ENCODE measurements at places on chromosomes 7 and 10.

DNA sequence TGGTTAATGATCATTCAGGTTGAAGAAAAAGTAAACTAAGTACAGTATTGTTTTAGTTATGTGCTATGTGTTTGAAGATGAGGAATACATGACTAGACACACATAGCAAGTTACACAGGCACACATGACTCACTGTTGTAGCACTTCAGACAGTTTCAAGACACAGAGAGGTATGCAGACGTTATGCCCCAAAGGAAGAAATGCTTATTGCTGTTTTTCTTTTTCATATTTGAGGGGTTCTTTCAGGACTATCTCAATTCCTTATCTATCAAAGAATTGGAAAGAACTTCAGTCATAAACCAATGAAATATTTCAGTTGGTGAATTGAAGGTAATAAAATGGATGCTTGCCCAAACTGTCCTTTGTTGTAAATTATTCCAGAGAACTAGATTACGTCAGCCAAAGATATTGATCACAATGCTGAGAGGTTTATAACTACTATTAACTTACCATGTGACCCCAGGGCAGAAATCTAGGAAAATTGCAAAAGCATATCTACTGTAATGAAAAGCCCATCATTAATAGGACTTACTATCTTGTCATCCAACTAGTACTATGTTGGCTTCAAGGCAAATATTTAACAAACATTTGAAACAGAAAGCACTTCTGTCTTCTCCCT lies 61.2 kb upstream of the CAPZA2 start:
- DNase-seq: no peak

GRCh38 chr7:47405921-47406800 lies 175.8 kb downstream of the TNS3 start:
- no peak for DNase-seq

- DNase-seq: no peak
These were observed 46.1 kb downstream of the MAGI2 start for GRCh38 chr7:79407351-79407750.

DNA sequence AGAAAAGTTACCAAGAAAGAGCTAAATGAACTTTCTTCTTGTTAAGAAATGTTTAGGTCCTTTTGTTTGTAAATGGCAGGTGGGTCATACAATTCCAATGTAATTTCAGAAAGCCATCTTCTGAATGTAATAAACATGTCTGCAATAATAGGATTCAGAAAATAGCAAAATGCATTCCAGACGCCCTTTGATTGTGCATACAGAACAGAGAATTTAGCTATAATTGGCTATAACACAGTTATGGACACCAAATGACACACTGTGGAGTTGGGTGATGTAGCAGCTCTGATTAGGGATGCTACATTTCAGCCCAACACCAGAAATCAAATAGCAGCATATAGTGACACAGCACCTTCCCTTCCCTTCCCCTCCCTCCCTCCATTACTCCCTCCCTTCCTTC lies 240.8 kb downstream of the SNX10 start:
- no peak for DNase-seq

GRCh38 chr10:132373241-132373955 lies 23.6 kb upstream of the PWWP2B start:
- DNase-seq: no peak

- no peak for DNase-seq
These were observed 489.2 kb downstream of the PTPRN2 start for GRCh38 chr7:158098125-158099030.

DNA sequence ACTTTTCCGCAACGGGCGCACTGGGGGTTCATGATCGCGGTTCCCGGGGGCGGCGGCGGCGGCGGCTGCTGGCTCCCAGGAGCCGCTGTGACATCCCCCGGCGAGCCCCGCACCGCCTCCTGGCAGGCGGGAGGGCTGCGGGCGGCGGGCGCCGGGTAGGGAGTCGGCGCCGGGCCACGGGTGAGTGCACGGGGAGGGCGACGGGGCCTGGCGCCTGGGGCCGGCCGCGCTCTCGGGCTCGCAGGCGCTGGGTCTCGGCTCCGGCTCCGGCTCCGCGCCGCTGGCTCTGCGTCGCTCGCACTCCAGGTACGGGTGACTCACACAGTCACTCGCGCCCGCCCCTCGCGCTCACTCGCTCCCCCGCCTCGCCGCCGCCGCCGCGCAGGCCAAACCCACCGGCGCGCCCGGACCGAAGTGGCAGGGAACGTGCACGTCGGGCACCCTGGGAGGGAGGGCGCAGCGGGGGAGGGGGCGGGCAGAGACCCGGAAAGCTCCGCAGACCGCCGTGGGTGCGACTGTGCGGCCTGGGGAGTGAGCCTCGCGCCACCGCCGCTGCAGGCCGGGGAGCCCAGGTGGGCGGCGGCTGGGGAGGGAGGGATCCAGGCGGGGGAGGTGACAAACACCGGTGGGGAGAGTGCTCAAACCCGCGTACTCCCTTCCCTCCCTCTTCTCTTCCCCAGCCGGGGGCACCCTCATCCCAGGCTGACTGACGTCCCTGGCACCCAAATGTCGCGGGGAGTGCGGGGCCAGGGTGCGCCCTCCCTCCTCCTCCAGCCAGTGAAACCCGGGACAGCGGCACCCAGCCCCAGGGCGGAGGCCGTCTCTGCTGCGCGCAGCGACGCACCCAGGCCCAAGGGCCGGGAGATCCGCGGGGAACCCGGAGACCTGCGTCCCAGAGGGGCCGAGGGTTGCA lies 276.9 kb upstream of the NEBL start:
- DNase-seq: no peak

DNA sequence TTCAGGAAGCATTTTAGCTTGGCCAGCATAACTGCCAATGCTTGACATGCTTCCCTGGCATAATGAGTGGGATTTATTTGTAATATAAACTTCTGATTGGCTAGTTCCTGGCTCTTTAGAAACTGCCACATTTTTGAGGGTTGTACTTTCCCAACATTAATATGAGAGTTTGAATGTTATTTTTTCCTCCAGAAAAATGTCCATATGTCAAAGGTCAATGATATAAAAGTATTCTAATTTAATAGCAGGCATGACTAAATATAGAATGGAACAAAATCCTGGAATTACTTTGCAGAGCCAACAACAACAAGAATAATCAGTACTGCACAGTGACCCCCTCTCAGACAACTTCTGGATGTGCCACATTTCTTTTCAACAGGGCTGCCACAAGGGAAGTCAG lies 352.6 kb downstream of the PRPF18 start:
- no peak for DNase-seq

DNA sequence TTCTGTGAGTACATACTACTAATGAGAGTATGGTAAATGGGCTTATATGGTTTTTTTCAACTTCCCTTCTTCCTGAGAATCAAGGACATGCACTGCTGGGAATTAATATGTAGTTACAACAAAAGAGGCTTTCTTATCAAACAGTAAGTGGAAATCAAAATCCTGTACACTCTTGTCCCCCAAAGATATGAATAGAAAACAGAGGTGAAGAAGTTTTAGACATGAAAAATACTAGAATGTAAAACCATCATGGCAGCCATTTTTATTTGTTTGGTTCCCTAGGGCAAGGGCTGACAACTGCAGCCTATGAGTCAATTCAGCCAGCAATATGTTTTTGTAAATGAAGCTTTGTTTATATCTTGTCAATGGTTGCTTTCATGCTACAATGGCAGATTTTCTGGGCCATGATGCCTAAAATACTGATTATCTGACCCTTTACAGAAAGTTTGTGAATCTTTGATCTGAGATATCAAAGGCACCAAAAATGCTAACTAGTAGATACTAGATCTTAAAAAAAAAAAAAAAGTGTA lies 422.4 kb downstream of the PARD3 start:
- no peak for DNase-seq

DNA sequence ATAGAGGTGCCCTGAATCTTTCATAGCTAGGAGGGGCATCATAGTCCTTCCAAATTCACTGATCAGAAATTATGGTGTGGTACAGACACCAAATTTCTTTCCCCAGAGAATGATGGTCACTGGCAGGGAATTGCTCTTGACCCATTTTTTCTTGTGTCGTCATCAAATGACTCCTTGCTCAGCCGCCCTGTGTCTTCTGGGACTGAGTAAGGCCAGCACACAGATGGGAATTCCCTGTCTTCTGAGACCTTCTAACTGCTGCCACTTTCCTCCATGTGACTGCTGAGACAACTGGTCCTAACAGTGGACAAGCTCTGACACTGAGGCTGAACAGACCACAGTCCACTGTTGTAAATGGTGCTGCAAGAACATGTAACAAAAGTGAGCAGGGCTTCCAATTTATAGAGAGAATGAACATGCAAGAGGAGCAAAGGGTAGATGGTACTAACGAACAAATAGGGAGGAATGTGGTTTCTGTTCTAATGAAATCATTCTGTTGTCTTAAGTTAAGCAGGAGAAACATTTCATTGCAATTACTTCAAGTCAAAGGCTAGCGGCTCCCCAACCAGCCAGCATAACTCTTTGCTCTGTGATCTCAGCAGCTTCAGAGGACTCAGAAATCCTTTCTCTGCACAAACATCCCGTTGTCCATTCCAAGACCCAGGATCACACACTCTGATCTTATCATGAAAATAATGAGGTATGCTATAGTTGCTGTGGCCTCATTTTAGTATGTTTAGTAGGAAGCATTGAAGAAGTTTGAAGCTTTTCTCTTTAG lies 235.9 kb upstream of the PRSS1 start:
- no peak for DNase-seq

DNA sequence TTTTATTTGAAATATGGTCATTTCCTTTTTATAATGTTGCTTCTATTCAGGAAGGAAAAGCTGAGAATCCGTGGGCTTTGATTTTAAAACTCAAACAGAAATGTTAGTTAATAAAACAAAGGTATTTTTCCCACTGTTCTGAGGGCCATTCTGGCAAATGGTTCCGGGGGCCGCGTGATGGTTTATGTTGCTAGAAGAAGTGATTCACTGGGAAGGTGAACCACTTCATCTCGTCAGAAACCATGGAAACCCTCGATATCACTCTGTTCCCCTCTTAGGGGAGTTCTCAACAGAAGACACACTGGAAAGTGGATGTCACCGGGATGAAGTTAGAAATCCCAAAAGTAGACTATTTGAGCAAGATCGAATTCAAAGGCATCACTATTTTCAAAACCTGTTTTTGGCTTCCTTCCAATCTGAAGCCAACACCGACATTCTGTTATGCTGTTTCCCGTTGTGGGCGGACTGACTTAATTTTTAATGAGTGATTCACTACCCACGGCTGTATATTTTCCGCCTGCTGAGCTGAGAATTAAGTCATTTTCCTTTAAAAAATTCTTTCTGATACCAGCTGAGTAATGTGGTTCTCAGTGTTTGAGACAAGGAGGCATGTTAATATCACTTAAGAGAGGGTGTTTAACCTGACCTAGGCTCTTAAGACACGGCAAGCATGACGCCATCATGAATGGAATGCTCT lies 84.1 kb downstream of the PTPRE start:
- DNase-seq: peak; percentile 89

DNA sequence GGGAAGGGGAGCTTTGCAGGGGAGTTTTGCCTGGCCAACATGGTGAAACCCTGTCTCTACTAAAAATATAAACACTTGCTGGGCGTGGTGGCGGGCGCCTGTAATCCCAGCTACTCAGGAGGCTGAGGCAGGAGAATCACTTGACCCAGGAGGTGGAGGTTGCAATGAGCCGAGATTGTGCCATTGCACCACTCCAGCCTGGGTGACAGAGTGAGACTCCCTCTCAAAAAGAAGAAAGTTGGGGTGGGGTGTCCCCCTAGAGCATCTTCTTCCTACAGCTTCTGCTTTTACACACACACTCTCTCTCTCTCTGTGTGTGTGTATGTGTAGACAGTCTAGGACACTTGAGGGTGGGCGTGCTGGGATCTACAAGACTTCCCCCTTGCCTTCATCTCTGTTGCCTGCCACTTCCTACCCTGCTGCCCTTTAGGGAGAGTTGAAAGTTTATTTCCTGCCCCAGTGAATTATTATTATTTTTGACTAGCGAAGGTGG lies 21.7 kb downstream of the PLAU start:
- DNase-seq: no peak

DNA sequence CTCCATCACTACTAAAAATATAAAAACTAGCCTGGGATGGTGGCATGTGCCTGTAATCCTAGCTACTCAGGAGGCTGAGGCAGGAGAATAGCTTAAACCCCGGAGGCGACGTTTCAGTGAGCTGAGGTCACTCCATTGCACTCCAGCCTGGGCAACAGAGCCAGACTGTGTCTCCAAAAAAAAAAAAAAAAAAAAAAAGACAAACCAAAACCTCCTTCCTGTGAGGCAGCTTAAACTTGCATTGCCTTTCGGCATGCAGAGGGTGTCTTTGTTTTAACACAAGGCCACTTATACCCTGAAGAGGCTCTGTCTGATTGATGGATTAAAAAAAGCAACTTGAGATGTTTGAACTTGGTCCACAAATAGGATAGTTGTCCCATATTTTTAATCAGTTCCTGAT lies 128.4 kb upstream of the RSU1 start:
- no peak for DNase-seq

DNA sequence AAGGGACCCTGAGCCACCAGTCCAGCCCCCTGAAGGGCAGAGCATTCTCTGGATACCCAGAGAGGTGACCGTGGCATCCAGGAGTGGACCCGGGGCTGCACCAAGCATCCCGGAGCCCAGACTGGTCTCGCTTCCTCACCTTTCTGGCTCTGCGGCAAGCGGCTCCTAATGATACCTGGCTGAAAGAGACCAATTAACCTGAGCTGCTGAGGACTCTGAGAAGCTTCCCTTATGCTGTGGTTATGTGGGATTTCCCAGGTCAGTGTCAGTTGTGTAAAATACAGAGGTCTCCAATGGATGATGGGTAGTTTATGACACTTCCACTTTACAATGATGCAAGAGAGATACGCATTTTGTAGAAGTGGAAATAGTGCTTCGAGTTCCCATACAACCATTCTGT lies 51.5 kb downstream of the PFKFB3 start:
- DNase-seq: peak; percentile 85

GRCh38 chr7:151086802-151087244 lies 548 bp downstream of the AGAP3 start:
- peak; percentile 40 for DNase-seq

GRCh38 chr7:158263110-158263963 lies 324.3 kb downstream of the PTPRN2 start:
- DNase-seq: no peak

- DNase-seq: no peak
These were observed 171.8 kb upstream of the POM121L12 start for GRCh38 chr7:52863652-52864051.

- no peak for DNase-seq
These were observed 94.6 kb downstream of the TACC2 start for GRCh38 chr10:122083478-122084025.

Data from suppressor macrophage treated with lipopolysaccharide for 4 hours (primary cell).